ENCODE measurements at places on chromosomes 12 and 14.

DNA sequence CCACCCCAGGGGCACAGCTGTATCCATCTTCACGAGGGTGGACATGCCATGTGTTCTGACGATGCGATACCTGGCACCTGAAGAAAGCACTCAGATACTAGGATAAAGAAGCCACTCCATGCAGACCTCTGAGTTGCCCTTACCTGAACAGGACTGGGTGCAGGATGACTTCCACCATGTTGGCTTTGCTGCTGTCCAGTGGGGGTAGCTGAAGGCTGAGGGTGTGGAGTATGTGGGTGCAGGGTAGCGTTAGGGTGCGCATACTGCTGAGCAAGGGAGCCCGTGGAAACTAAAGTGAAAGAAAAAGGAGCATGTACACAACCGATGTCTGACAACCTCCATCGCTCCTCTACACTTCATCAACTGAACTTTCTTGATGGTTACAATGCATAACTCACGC, 51.3 kb downstream of the SH2B3 start:
- no peak for DNase-seq

DNA sequence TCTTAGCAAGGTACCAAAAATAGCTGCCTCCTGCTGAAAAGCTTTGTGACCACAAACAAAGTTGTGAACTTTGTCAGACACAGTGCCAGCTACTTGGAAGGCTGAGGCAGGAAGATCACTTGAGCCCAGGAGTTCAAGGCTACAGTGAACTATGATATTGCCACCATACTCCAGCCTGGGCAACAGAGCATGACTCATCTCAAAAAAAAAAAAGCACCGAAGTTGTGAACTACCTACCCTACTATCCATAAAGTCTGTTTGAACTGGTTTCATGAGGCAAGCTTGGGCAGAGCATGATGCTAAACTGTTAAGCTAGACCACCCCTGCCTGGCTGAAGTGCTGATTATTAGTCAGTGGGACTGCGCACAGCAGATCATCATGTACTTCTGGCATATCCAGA, 75.5 kb downstream of the RAD52 start:
- DNase-seq = no peak

GRCh38 chr12:87336814-87337336, 692.3 kb downstream of the C12orf50 start:
- DNase-seq = no peak

DNA sequence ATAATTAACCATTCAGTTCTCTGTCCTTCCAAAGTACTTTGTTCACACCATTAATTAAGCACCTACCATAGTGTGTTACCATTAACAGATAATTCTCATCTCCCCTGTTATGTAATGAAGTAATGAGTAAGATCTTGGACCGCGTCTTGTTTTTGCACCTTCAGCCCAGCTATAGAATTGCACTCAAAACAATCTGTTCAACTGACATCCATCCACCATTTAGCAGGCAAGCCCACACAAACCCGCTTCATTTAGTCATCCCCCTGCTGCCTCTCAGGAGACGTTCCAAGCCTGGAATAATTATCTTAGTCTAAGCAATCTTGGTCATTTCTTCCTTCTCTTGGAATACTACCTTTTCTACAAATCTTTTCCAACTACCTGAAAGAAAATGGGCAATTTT, 74.4 kb downstream of the DUSP16 start:
- no peak for DNase-seq

GRCh38 chr12:12651752-12652151, 40.1 kb downstream of the CREBL2 start:
- no peak for DNase-seq

DNA sequence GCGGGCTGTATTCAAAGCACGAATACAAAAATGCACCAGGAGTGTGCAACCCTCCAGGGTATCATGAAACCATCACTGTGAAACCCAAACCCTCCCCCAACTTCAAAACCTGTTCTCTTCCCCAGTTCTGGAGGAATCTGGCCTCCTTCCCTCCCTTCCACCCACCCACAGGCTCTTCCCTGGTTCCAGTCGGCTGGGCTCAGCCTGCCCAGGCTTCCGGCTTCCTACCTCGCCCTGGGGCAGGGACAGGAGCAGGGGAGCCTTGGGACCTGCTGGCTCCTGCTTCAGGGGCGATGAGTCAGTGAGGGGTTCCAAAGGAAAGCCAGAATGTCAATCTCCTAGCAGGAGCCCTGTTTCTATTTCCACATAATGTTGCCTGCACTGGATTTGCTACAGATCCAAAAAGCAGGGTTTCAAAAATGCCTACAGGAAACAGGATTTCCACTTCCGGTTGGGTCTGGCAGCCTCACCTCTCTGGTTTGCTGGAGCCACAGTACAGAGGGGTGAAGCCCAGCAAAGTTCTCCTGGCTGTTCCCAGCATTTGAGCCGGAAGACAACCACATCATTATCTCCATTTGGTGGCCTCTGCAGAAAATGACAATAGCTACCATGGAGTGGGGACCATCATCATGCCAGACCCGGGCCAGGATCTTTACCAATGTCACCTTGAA, 278.3 kb downstream of the DPF3 start:
- no peak for DNase-seq

DNA sequence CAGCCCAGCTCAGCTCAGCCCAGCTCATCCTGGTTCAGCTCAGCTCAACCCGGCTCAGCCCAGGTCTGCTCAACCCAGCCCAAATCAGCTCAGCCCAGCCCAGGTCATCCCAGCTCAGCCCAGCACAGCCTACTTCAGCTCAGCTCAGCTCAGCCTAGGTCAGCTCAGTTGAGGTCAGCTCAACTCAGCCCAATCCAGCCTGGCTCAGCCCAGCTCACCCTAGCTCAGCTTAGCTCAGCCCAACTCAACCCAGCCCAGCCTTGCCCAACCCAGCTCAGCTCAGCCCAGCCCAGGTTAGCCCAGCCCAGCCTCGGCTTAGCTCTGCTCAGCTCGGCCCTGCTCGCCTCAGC, 332.3 kb downstream of the TMEM121 start:
- DNase-seq = no peak

- DNase-seq = no peak
These were observed 237.2 kb upstream of the SRRM4 start for GRCh38 chr12:118743896-118744700.

GRCh38 chr12:75876832-75877762, 154.5 kb downstream of the PHLDA1 start:
- DNase-seq = no peak

DNA sequence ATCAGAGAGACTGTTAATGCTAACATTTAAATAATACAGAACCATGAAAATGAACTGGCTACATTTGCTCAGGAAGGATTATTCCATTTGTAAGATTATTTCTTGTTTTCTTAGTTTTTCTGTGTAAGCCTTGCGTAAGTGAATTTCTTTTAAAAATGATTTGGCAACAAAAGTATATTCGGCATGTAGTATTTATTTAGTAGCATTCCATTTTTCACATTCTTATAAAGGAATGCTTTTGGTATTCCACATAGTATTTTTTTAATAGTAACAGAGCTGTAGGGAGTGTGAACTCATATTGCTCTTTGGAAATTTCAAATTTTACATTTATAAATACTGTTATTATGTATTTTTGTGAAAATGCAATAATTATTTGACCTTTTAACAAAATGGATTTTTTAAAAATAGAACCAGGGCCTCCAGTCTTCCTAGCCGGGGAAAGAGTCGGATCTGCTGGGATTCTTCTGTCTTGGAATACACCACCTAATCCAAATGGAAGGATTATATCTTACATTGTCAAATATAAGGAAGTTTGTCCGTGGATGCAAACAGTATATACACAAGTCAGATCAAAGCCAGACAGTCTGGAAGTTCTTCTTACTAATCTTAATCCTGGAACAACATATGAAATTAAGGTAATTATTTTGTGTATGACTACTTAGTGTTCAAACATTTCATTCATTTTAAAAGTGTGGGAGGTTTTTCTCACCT, 1.2 kb downstream of the PTPRQ start:
- DNase-seq = no peak

DNA sequence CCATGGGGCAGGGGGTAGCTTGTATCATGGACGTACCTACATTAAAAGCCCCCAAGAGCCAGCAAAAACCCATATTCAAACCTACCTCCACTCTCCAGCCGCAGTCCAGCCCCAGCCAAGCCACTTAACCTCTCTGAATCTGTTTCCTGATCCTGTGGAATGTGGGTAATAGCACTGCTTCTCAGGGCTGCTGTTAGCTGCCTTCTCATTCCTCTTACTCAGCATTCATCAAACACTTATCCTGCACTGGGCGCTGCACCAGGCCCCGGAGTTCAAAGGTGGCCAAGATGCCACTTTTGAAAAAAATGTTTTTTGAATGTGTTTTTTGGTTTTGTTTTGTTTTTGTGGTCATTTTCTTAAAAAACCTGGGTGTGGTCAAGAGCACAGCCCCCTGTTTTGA, 237.4 kb downstream of the CHST11 start:
- DNase-seq = no peak

GRCh38 chr12:116722245-116722644, 15.6 kb downstream of the SPRING1 start:
- DNase-seq = no peak

DNA sequence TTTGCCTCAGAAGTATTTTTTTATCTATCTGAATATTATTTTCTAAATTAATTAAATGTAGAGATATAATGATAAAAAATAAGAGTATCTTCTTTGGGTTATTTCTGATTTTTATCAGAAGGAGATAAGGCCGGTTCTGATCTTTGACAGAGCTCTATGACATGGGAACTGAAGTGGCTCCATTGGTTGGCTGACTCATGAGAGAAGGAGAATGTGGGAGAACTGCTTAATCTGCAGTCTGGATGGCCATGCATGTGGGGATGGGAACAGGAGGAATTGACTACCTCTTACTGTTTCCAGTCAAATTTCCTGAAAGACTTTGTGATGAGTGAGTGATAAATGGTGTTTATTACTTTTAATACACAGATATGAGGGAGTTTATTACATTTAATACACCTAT, 155.8 kb upstream of the ATP2B1 start:
- DNase-seq = no peak

- DNase-seq = no peak
These were observed 16.4 kb upstream of the NCOR2 start for GRCh38 chr12:124583854-124584253.

GRCh38 chr12:116773276-116773731, 35.2 kb downstream of the RNFT2 start:
- no peak for DNase-seq

DNA sequence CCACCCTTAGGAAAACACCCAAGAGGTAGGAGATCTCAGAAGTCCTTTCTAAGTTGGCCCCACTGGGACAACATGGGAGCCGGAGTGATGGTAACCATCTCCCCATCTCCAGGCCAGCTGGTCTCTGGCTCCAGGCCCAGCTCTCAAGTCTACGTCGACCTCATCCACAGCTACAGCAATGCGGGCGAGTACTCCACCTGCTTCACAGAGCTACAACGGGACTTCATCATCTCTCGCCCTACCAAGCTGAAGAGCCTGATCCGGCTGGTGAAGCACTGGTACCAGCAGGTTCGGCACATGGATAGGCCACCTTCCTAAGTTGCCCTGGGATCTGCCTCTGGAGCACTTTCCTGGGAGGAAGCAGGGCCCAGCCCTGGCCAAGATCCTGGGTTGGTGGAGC, 11.0 kb upstream of the OAS2 start:
- no peak for DNase-seq

- DNase-seq = no peak
These were observed 8.3 kb upstream of the PRKAG1 start for GRCh38 chr12:49026678-49027480.

DNA sequence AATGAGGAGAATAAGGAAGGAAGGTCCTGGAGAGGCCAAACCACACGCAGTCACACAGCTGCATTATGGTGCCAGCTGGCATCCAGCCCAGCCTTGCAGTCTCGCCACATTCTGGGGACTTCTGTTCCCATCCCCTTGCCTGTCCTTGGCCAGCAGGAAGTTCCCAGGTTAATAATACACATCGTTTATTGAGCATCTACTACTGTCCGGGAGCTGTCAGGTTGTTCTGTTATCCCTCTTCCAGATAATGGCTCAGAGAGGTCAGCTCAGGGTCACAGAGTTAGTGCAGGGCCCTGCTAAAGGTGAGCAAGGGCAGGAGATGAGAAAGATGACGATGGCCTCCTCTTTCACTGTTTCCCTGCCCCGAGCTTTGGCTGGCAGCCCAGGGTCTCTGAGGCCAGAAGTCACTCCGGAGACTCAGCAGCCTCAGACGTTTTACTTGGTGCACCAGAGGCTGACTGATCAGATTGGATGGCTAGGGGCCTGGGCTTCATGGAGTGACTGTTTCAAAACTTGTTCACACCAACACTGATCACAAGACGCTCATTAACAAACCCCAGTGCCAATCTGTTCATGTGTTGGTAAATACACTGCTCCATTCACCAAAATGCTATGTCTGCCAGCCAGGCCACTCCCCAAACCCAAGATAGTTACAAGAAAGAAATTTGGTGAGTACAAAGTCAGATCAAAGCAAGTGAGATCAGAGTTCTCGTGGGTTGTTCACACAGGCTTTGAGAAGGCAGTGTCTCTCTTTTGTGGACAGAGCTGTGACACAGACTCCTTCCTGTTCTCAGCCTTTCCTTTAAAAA, 79.2 kb downstream of the B4GALNT3 start:
- peak; percentile 65 for DNase-seq

GRCh38 chr12:130677957-130678558, 38.0 kb downstream of the RIMBP2 start:
- no peak for DNase-seq

DNA sequence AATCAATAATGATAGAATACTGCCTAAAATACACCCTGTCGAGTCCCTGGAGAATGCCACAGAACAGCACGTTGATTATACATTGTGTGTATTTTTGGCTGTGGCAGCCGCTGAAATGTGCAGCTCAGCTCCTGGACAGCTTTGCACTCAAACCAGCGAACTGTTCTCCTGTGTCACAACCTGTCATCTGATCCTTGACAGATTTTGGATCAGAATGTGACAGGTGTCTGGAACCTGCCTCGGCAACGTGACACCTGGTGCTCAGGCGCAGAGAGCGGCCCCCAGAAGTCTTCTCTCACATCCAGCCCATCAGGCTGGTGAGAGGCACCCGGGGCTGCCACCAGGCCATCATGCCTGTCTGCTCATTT, 19.3 kb downstream of the MVK start:
- no peak for DNase-seq

- DNase-seq = no peak
These were observed 11.6 kb upstream of the KIF26A start for GRCh38 chr14:104126753-104127152.

GRCh38 chr12:101612160-101612916, 17.6 kb downstream of the MYBPC1 start:
- no peak for DNase-seq

- peak; percentile 51 for DNase-seq
These were observed 33.5 kb upstream of the ARHGAP5 start for GRCh38 chr14:32043624-32044023.

- DNase-seq = no peak
These were observed 251.0 kb upstream of the FAR2 start for GRCh38 chr12:28898038-28898437.

GRCh38 chr14:69713209-69713781, 53.6 kb upstream of the SRSF5 start:
- no peak for DNase-seq

- DNase-seq = no peak
These were observed 638.5 kb upstream of the MIS18BP1 start for GRCh38 chr14:45891417-45892080.

DNA sequence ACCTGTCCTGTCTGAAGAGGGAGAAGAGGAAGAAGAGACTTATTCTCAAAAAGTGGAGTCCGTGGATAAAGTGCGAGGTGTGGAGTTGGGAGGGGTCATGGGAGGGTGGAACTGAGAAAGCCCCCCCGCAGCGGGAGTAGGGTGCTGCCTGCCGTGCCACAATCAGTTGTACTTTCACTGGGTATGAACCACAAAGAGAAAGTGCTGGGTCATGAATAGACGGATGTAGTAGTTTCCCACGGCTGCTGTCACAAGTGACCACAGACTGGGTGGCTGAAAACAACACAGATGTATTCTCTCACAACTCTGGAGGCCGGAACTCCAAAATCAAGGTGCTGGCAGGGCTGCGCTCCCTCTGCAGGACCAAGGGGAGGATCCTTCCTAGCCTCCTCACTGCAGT, 5.5 kb downstream of the DNAH10 start:
- no peak for DNase-seq
